T-helper 2 cell (primary cell): ENCODE measurements at places on chromosomes 5 and 9.

DNA sequence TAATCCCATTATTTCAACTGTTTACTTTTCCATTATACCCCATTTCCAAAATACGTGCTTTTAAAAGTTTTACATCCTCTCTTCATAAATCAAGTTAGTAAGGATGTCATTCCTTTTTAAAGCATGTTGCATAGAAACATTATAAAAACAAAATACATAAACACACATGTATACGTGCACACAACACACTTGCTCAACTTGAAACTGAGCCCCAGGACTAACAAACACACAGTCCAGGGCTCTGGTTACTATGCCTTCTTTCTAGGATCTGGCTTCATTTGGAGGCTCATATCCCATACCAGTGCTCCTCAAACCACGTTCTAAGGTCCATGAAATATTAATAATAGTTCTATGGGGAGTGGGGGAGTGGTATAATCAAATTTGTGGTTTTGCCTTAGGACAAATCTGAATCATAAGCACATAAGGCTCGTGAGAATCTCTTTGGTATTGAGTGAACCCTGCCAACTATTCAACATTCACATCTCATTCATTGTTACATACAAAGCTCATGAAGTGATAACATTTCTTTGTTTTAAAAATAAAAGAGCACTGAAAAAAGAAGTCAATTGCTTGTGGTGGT is 55.2 kb downstream of the NFIB start:
- DNase-seq: no peak

- no peak for DNase-seq
Observed at GRCh38 chr5:179275941-179276837, 69.1 kb downstream of the ADAMTS2 start.

DNA sequence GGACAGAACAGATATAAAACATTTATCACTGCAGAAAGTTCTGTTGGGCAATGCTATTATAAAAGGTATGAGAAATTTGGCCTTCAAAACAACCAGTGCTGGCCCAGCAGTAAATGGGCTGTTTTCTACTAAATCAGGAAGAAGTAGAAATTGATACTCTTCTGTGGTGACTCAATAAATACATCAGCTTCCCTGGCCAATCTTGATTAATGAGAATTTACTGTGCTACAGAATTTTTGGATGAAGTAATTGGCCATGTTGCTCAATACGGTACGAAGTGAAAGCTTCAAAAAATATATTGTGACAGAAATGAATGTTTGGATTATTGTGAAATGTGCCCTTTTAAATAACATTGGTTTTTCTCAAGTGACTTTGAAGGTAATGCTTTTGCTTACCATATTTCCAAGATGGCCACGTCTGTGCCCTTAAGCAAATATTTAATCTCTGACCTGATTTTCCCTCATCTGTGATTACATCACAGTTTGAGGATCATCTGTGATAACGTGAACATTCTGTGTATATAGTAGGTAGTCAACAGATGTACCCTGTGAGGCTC is 4.2 kb downstream of the DNAJA1 start:
- DNase-seq: no peak

DNA sequence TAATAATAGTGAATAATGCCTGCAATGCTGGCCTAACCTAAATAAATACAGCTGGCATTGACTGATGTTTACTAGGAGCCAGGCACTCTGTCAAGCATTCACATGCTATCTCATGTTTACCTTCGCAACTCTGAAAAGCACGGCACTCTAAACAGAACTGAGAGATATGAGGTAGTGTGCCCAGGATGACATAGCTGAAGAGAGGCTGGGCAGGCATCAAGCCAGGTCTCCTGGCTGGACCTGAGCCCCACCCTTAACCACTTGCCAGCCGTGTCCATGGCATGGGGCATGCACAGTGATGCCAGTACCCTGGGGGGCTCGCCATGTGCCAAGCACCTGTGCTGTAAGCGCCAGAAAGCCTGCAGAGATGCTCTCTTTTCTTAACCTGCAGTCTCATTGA is 119.4 kb upstream of the MVB12B start:
- no peak for DNase-seq
